ENCODE measurements at places on chromosomes 4 and X.

GRCh38 chr4:154120690-154121345 lies 331.9 kb upstream of the SFRP2 start:
- DNase-seq, result no peak

GRCh38 chr4:16661813-16662212 lies 236.6 kb downstream of the LDB2 start:
- DNase-seq, result no peak

DNA sequence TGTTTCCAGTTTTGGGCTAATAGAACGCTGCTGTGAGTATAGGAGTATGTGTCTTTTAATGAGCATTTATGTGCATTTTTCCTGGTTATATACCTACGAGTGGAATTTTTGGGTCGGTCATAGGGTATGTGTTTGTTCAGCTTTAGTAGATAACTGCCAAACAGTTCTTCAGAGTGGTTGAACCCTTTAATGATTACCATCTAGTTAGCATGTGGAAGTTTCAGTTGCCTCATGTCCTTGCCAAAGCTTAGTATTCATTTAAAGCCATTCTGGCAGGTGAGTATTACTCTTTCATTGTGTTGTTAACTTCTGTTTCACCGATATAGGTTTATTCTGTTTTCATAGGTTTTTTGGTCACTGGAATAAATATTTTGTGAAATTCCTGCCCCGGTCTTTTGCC lies 229.1 kb downstream of the ARHGAP10 start:
- no peak for DNase-seq

DNA sequence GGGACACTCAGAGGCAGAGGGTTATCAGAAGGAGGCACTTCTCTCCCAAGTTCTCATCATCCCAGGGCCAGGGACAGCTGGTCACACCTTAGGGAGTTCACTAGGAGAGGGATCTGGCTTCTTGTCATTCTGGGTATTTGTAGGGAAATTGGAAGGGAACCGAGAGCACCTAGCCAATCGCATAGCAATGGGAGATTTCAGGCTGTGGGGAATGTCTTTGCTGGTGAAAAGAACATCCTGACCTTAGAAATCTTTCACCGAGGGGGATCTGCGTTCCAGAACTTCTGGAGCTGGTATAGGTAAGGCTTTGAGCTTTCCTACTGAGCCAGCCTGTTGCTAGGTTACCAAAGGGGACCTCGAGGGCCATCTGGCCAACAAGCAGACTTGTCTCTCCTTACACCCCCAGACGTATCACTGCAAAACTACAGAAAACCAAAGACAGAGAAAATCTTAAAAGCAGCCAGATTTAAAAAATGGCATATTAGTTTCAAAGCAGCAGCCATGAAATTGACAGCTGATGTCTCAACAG lies 6.8 kb downstream of the HTT-AS start:
- no peak for DNase-seq

DNA sequence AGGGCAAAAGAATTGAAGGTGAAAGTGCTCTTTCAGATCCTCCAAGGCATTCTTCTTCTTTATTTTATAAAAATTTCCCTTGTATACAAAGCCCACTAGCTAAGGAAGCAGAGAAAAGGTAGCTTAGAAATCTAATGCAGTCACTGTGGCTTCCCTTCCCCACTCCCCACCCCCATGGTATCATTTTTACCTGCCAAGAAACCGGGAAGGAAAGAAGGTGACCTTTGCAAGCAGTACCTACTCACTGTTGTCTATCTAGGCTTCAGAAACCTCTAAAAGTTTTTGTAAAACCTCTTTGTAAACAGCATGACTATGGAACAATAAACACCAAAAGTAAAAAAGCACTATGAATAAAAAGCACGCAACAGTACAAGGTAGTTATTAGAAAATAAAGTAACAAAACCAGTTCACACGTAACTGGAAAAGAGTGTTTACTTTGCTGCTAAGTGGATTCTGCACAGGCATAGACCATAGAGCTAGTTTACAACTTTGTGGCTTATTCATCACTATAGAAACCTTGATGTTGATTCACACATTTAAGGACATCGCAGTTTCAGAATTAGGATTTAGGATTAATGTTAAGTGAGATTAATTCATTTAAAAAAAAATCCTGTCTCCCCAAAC lies 109.6 kb upstream of the FTHL17 start:
- no peak for DNase-seq

DNA sequence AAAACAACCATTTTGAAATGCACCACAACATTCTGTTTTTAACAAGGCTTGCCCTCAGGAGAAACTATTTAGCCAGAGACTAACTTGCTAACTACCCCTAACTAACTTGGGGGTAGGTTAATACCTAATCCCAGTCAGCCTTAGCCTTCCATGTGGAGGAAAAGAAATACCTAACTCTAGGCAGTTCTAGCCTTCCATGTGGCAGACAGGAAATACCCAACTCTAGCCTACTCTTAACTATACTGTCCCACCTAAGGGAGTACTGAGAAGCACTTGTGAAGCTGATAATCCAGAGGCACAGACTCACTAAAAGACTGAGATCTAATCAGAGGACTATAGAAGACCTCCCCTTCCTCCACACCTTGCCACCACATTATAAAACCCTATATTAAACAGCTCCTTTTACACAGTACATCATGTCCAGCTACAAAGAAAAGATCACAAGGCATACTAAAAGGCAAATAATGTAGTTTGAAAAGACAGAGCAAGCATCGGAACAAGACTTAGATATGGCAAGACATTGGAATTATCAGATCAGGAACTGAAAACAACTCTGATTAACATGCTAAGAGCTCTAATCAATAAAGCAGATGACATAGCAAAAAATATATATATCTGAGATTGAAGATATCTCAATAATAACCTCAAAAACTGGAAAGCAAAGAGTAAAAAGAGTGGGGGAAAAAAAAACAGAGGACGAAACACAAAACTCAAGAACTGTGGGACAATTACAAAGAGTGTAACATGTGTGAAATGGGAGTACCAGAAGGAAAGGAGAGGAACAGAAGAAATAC lies 52.2 kb downstream of the FRYL start:
- no peak for DNase-seq

GRCh38 chrX:71106427-71106826 lies at the start of gene CXorf65:
TSS of gene CXorf65 (minus strand) at chrX:71106740. CDS start at chrX:71106556, 184 bp downstream.
- no peak for DNase-seq

- no peak for DNase-seq
Measured at GRCh38 chrX:68061206-68061535, 372.1 kb downstream of the OPHN1 start.

DNA sequence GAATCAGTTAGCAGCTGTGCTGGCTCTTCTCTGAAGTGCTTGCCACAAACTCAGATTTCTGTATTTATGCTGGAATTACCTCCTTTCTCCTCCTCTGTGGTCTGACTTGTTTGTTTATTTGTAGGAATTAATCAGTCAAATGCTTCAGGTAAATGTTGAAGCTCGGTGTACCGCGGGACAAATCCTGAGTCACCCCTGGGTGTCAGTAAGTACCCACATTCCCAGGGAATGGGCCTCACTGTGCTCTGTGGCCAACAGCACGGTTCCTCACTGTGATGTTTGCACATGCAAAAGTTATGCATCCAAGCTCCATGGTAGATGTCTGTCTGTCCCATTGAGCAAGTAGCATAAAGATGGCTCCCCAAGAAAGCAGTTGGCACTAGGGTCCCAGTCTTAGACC lies 169.9 kb downstream of the DCLK2 start:
- no peak for DNase-seq

GRCh38 chr4:121758925-121759568 lies 5.9 kb downstream of the SMIM43 start:
- DNase-seq, result no peak

- no peak for DNase-seq
Measured at GRCh38 chr4:155544547-155544946, 122.1 kb upstream of the GUCY1A1 start.

GRCh38 chr4:102819588-102820365 lies 7.6 kb downstream of the UBE2D3 start:
- DNase-seq, result no peak

DNA sequence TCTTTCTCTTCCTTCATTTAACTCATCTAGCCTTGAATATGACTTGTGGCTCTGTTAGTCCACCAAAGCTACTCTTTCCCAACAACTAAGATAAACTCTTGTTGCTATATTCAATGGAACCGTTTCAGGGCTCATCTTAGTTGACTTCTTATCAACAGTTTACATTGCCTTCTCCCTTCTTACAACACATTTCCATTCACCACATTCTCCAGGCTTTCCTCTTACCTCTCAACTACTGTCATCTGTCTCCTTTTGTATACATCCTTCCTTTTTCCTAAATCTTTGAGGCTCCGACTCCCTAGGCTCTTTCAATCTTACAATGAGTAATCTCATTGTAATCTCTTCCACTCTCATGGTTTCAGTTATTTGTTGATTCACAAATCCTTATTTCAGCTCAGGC lies 58.5 kb downstream of the NCAPG start:
- DNase-seq, result no peak

- DNase-seq, result no peak
Measured at GRCh38 chrX:107566604-107567262, 61.6 kb upstream of the PRPS1 start.

GRCh38 chrX:19606902-19607301 lies 91.6 kb upstream of the MAP3K15 start:
- no peak for DNase-seq

DNA sequence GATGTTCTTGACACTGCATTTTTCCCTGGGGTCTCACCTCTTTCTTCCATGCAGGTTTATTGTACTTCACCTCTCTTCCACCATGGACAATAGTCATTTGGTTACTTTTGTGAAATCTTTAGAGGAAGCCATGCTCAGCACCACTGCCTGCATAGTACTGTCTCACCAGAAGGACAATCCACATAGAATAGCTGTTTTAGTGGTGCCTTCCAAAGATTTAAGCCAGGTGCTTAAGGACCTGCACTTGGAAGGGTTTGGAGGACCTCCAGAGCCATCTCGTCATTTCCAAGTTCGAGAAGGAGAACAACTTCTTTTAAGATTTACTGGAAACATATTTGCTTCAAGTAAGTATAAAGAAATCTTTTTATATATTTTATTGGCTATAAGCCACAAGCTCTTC lies 26.7 kb downstream of the DTHD1 start:
- DNase-seq, result no peak

GRCh38 chrX:7347465-7347864 lies 199.5 kb upstream of the PUDP start:
- DNase-seq, result peak; percentile 27

DNA sequence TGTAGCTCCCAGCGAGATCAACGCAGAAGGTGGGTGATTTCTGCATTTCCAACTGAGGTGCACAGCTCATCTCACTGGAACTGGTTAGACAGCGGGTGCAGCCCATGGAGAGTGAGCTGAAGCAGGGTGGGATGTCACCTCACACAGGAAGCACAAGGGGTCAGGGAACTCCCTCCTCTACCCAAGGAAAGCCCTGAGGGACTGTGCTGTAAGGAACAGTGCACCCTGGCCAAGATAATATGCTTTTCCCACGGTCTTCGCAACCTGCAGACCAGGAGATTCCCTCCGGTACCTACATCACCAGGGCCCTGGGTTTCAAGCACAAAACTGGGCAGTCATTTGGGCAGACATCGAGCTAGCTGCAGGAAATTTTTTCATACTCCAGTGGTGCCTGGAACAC lies 216.4 kb upstream of the TET2 start:
- DNase-seq, result no peak

DNA sequence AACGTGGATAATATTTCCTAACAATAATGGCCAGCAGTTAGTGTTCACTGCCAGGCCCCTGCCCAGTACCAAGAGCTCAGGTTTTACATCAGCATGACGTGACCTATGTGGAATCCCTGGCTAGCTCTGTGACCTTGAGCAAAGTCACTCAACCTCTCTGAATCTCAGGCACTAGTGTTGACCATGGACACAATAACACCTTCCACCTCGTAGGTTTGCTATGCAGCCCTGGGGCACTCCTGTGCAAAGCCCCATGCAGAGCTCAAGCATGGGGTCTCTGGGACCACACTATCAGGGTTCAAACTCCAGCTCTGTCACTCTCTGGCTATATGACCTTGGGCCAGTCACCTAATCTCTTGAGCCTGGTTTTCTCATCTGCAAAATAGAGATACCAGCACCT lies 38.7 kb upstream of the MSX1 start:
- no peak for DNase-seq

DNA sequence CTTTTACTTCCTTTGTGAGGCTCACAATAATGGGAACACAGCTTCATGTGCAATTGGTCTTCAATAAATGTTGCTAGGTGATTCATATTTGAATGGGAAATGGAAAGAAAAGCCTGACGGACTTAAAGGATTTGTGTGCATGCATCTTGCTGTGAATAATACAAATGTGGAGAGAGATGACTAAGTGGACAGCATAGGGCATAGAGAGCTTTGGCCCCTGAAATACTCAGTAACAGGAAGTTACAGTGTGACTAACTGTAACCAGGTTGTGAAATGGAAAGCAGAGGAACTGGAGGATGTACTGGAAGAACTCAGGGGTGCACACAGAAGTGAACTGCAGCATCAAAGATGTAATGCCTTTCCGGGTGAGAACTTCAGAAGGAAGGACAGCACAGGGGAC lies 206.7 kb downstream of the MGST2 start:
- no peak for DNase-seq
